Activated CD4-positive, alpha-beta T cell treated with anti-CD3 and anti-CD28 coated beads for 24 hours (primary cell): ENCODE measurements at places on chromosomes 13 and 19.

DNA sequence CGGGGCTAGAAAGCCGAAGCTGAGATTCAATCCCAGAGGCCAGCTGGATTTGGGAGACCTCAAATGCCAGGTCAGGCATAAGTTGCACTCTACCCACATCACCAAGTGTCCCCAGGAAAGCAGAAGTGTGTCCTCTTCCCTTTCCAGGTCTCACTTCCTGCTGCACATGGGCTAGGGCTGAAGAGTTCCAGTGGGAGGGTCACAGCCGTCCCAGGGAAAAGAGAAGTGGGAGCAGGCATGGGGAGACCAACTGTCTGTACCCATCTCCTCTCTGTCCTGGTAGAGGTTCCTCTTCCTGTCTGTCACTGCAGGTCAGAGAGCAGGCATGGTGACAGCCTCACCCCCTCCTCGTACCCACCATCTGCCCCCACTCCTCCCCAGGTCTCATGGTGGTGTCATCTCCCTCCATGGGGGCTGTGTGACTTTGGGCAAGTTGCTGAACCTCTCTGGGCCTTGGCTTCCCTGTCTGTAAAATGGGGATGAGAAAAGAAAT is 14.8 kb downstream of the AXL start:
- no peak for DNase-seq

- no peak for DNase-seq
Observed at GRCh38 chr13:48586591-48587103, 53.8 kb upstream of the RCBTB2 start.

- no peak for DNase-seq
Observed at GRCh38 chr13:76286178-76286577, 600.0 kb downstream of the KCTD12 start.

- no peak for DNase-seq
Observed at GRCh38 chr13:114081761-114082681, 50.4 kb downstream of the RASA3 start.

GRCh38 chr19:1168572-1169410 is 5.3 kb downstream of the SBNO2 start:
- DNase-seq, result no peak

- DNase-seq, result no peak
Observed at GRCh38 chr19:48644839-48645619, 958 bp downstream of the CA11 start.

GRCh38 chr19:5397804-5398692 is 57.2 kb upstream of the ZNRF4 start:
- no peak for DNase-seq

DNA sequence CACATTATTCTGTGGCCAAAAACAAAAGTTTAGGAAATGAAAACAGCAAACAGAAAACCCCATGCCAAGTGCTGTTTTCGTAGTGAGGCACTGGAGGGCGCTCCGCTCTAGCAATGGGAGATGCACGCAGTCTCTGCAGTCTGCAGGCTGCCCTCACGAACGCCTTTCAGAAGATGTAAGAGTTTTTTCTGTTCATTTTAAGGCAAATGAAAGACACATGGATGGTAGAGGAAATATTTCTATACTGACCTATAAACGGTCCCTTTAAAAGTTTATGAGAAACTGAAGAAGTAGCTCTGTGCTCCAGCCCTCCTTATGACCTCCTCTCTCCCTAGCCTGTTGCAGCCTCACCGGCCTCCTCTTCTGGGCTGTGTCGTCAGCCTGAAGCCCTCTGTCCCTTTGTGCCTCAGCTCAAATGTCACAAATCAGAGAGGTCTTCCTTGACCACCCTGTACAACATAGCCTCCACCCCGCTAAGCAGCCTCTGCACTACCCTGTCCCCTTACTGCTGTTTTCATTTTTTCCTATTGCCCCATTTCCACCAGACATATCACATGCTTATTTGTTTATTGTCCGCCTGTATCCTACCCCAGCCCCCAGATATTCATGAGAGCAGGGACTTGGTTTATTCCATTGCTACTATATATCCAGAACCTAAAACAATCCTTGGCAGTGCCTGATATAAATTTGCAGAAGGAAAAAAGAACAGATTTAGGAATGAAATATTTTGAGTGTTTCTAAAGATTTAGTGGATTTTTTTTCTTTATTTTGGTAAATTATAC is 116.4 kb downstream of the TM9SF2 start:
- no peak for DNase-seq

DNA sequence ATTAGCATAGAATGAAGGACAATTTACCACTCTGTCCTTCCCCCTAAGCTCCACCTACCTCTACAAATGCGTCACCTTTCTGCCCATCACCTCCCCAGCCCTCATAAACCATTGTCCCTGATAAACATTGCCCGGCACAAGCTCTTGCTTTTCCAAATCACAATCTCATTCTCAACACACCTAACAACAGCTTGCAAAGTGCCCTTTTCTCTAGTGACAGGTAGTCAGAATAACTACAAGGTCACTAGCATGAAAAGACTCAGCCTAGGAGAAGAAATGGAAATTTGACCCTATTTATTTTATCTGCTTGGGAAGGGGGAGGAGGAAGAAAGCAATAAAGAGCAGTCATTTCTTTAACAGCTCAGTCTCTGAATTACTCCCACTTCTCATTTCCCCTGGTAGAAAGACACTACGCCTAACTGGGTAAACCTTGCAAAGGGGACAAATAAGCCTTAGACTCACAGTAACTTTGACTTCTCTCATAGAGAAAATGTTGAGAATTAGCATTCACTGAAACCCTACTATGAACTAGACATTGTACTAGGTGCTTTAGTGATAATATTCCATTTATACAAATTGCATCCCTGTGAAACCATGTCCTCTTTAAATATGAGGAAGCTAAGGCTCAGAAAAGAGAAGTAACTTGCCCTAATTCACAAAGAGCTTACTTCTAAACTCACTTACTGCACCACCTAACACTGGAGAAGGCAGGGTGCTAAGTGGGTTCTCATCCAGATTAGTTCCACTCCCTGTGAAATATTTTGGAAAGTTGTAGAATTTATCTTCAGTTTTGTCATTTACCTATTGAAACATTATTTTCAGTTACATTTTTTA is 116.2 kb upstream of the FNDC3A start:
- DNase-seq, result no peak

- no peak for DNase-seq
Observed at GRCh38 chr13:91053318-91054065, 294.0 kb upstream of the MIR17HG start.
